ENCODE measurements at places on chromosomes 4 and X.

GRCh38 chr4:3331511-3332394, 38.9 kb downstream of the RGS12 start:
- no peak for DNase-seq

DNA sequence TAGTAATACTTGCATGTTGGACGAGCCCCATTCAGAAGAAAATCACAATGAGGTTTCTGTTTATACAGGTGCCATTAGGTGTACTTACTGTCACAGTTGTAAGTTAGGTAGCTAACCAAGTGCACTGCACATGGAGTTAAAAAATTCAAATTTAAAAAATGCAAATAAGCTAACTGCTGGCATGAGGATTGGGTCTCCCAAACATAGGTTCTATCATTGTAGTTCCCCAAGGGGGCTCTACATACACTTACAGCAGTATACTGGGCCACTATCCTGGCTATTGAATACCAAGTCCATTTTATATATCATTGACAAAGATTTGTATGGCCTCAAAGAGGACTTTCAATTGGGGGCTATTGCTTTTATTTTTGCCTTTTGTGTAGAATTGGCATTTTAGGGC, 153.4 kb downstream of the FMR1NB start:
- no peak for DNase-seq

DNA sequence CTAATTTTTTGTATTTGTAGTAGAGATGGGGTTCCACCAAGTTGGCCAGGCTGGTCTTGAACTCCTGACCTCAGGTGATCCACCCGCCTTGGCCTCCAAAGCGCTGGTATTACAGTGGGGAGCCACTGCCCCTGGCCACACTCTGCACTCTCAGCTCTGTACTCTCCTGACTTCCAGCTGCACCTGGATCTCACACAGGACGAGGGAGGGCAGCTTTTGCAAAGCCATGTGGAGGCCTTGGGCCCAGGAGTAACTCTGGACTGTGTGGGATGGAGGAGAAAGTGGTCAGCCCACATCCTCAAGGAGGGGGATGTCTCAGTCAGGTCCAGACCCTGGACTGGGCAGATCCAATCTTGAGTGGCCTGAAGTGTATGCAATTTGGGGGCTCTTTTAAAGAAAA, 23.0 kb downstream of the NAT8L start:
- DNase-seq = no peak

DNA sequence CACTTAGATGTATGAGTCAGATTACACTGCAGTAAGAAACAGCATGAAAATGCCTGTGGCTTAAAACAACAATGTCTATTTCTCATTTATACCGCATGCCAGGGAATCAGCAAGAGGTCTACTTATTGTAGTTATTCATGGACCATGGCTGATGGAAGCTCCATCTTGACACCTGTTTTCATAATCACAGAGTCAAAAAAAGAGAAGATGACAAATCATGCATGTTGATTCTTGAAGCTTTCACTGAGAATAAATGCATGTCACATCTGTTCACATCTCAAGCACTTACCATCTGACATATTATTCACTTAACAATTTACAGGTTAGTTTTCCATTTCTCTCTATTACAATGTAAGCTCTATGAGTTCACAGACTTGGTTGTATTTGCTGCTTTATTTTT, 194.2 kb upstream of the SLITRK2 start:
- DNase-seq = no peak

GRCh38 chr4:112515198-112516065, 548 bp downstream of the NEUROG2 start:
- DNase-seq = peak; percentile 52
